Uterine smooth muscle cell (primary cell): ENCODE measurements at places on chromosomes 11 and 22. TPM values are rescaled to one million over a fixed set of nuclear protein-coding genes. Genes with fewer than 3 reads are reported as not detected.

DDI1 gene
- total RNA-seq: not detected in 2 replicates

TRABD gene
- total RNA-seq: 30.1 and 33.0 TPM in 2 replicates

RNF141 gene
- total RNA-seq: 31.9 and 35.1 TPM in 2 replicates

CFAP300 gene
- total RNA-seq: 5.9 and 7.9 TPM in 2 replicates

BIRC3 gene
- 0.50 and 0.89 TPM in 2 replicates for total RNA-seq

MS4A6A gene
- not detected in 2 replicates for total RNA-seq

FAM111B gene
- total RNA-seq: 3.5 and 22.4 TPM in 2 replicates

HMBS gene
- total RNA-seq: 16.0 and 22.8 TPM in 2 replicates

OR4A16 gene
- not detected in 2 replicates for total RNA-seq

C11orf87 gene
- total RNA-seq: not detected in 2 replicates

MUC5AC gene
- under 0.01 TPM in 1 of 2 replicates, not detected in the other for total RNA-seq

KCNK4 gene
- total RNA-seq: not detected in 2 replicates

CDC42EP1 gene
- 11.5 and 15.1 TPM in 2 replicates for total RNA-seq

F2 gene
- total RNA-seq: 0.12 TPM in 1 of 2 replicates, not detected in the other

MMP12 gene
- 0.11 TPM in 1 of 2 replicates, not detected in the other for total RNA-seq

ZNF195 gene
- total RNA-seq: 16.5 and 17.3 TPM in 2 replicates

PGR gene
- 3.7 and 4.1 TPM in 2 replicates for total RNA-seq

TPBGL gene
- 0.11 TPM in 1 of 2 replicates, not detected in the other for total RNA-seq

PPP2R5B gene
- total RNA-seq: 7.6 and 12.4 TPM in 2 replicates

MPEG1 gene
- total RNA-seq: not detected in 2 replicates
